ENCODE measurements at places on chromosomes 5 and 9.

DNA sequence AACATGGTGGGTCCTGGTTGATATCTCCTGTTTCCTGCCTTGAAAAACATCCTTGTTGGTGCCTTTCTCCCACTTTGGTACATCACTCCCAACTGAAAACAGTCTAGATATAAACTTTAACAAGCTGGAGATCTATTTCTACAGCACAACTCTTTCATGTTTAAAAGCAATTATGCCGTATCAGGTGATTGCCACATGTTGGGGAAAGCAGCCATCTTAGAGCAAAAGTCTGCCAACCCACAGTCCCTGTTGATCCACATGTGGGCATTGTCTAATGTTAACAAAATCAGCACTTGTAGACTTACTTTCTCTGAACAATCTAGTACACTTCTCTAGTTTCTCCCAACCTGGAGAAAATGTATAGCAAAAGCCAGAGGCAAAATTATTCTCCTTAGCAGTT is 104.1 kb downstream of the PRDM6 start:
- no peak for DNase-seq

DNA sequence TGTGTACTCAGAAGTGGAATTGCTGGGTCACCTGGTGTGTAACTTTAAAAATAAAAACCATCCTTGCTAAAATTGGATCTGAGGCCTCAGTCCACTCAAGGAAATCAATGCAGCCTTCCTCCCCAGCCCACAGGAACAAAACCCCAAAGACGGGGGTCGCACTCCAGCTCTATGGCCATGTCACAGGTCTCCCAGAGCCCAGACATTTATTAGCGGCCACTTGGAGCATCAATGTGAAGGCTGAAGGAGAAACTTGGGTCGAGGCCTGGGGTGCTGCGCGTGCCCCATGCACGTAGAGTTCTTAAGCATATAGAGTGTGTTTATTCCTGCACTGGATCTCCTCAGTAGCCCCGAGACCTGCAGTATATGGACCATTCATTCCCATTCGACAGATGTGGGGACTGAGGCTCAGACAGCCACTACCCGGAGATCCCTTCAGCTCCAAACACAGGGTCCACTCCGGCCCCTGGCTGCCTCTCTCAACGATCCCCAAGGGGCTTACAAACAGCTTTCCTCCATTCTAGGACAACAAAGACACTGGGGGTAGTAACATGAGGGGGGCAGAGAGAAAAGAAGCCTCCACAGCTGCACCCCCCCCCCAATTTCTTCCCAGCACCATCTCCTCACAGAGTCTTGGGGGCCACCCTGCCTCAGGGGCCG is 14.3 kb upstream of the OLFM1 start:
- no peak for DNase-seq

- DNase-seq, result no peak
Observed at GRCh38 chr5:168591302-168592013, 12.3 kb upstream of the PANK3 start.

DNA sequence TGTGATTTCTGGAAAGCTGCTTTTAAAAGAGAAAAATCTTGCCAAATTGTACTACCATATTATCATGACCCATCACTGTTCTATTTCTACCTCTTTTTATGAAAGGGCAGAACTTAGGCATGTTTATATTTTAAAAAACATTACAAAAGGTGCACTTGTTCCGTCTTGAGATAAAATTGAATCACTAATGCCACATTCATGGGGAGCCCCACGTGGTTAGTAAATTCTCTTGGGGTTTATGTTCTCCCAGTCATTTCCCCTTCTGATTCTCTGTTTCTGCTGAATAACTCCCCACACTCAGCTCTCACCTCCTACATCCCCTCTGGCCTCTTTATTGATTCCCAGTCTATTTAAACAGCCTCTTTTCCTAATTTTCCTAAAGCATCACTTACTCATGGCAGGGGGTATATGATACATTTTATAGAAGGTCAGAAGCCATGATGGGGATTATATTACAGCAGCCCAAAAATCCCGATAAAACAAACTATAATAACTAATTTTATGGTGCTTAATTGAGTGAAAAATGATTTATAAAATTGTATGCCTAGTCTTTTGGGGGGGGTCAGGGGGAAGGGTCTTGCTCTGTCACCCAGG is 19.7 kb upstream of the VLDLR start:
- DNase-seq, result no peak

- DNase-seq, result no peak
Observed at GRCh38 chr5:68214482-68215207, 911 bp upstream of the PIK3R1 start.

GRCh38 chr5:179176166-179176565 is 116.0 kb downstream of the ZNF354C start:
- DNase-seq, result no peak

DNA sequence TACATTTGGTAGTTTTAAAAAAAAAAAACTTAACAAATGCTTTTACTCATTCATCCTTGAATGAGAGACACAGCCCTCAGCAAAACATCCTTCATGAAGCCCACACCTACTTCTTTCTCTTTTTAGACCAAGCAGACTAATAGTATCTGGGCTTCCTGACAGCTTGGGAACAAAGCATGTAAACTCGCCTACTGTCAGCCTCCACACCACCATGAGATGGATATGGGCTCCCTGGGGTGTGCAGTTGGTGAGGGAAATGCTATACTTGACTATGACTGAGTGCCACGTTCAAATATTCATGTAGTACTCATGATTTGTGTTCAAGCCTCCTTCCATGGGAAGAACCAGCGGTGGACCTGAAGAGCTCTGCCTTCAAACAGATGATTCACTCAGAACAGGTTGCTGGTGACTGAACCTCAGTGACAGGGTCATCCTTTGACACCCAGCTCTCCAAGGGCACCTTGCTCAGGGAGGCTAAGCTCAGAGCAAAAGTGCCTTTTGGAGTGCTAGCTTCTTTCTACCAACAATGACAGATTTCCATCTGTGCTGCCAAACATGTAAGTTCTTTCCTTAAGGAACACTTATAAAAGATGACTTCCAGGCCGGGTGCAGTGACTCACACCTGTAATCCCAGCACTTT is 36.8 kb downstream of the SLC22A5 start:
- no peak for DNase-seq

DNA sequence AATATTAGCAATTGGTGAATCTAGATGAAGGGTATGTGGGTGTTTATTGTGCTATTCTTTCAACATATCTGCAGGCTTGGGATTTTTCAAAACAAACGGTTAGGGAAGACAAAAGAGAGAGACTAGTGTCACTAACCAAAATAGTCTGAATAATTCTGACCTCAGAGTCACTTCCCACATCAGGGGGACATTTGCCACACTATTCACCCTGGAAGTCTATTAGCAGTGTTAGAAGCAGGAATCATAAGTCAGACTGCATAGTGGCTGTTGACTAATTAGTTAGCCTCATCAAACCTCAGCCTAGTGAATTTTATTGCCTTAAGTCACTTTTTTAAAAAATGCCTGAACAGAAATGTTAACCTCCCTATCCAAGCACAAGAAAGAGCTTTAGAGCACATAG is 169.2 kb upstream of the RGMB start:
- DNase-seq, result no peak

- DNase-seq, result no peak
Observed at GRCh38 chr5:21807953-21808352, 1045.2 kb downstream of the CDH12 start.

DNA sequence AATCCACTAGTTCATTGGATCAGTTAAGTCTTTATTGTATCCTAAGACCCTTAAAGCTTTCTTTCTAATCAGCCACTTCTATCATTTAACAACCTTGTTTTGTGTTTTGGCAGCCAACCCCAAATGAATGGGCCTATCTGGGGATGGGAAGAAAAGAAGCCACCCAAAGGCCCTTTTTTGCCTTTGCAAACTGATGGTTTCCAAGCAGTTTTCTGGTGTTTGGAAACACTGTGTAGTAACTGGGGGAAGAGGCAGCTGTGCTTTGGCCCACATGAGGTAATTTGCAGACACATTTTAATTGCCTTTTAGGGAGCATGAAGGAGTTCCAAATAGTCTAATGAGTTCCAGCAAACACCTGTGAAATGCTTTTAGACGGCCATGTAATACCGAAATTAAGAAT is 1751.3 kb upstream of the WWC1 start:
- no peak for DNase-seq

GRCh38 chr5:142104491-142104890 is 4.1 kb upstream of the NDFIP1 start:
- DNase-seq, result no peak

- DNase-seq, result no peak
Observed at GRCh38 chr5:6059137-6059800, 319.1 kb downstream of the MED10 start.

- no peak for DNase-seq
Observed at GRCh38 chr5:169641253-169641652, 4.2 kb downstream of the DOCK2 start.

DNA sequence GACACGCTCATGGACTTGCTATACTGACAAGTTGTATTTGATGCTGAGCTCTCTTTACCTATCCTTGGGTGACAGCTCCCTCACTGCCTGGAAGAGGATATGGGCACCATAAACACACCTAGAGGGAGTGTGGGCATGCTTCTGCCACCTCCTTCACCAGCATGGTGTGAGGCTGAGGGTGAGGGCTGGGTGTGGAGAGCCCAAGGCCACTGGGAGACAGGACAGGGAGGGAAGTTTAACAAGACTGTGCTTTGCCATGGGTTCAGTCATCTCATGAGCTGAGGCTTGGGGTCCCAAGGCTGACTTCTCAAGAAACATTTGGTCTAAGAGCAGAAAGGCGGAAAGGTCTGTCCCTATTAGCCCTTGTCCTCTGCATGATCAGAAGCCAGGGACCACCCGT is 93.6 kb upstream of the ANKRD55 start:
- DNase-seq, result no peak

DNA sequence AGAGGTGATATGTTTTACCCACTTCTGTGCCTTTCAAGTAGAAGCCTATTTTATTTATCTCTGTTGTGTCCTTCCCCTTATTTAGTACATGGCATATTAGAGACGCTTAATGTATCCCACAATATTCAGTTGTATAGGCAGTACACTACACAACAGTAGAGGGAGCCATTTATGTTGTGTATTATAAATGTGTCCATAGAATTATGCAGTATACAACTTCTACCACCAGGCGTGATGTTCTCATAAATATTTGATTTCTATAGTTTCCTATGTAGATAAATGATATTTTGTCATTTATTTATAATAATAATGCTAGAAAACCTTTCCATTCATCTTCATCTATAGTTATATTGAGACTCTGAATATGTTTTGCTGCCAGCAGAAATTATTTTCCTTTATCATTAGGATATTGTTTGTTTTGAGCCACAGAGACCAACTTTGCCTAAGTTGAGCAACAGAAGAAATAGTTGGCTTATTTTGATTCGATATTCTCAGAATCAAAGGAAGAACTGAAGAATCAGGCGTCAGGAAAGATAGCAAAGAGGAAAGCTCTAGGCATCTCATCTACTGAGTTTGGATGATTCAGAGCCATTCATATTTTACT is 81.7 kb downstream of the ADAMTS19 start:
- no peak for DNase-seq

- no peak for DNase-seq
Observed at GRCh38 chr9:21744841-21745240, 57.6 kb upstream of the MTAP start.

DNA sequence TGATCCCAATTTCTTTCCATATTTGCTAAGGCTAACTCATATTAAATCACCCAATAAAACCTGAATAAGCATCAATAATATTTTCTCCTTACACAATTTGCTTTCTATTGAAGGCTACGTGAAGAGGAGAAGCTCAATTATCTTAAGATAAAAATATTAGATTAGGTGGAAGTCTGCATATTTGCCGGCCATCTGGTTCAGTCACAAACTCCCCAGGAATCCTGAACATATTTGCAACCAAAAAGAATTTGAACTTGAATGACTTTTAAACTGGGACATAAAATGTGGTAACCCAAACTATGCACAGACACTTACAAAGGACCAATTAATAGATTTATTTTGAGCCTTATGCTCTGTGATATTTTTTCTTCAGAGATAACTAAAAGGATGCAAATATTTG is 92.3 kb downstream of the HAPLN1 start:
- no peak for DNase-seq

GRCh38 chr9:118613996-118614395 is 755.2 kb downstream of the BRINP1 start:
- no peak for DNase-seq

DNA sequence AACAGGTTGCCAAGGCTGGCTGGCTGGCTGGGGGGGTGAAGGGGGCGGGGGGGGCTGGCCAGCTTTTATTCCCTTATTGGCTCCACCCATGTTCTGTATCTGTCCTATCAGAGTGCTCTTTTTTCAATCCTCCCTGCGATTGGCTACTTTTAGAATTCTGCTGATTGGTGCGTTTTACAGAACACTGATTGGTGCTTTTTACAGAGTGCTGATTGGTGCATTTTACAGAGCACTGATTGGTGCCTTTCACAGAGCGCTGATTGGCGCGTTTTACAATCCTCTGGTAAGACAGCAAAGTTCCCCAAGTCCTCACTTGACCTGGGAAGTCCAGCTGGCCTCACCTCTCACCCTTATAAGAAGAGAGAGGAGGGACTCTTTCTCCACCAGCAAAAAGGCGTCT is 175.9 kb downstream of the ERCC6L2 start:
- DNase-seq, result no peak

DNA sequence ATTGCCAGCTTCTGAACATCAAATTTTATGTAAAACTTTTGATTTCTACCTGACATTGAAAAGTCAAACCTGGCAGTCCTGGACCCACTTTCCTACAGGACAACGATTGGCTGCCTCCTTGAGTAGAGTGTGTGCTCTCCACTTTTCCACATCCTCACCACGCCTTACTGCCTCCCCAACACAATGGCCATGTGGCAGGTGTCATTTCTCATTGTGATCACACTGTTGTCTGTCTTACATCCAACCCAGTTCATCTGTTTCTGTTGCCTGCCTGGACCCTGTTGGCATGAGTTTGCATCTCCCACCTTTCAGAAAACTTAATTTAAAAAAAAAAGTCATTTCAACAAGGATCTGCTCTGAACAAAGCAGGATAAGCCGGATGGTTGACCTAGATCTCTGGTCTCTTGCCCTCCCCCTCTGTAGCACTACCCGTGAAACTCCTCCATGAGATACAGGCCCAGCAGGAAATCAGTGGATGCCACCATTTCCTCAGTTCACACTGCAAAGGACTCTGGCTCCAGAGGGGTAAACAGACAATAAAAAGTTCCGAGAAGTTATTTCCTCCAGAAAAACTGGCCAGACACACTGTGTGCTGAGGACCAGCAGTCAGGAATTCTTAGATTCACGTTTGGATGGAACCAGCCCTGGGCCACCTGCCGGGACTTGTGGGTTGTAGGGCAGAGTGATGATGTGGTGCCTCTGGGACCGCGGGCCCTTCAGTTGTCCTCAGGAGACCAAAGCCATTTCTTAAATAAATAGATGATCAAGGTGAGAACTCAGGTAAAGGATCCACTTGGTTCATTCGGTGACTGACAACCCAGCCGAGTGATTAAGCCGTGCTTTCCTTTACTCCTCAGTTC is 48.6 kb downstream of the AMBP start:
- no peak for DNase-seq
